Thoracic aorta (tissue), 2 donors: ENCODE measurements at places on chromosomes 2 and 18. TPM values are rescaled to one million over a fixed set of nuclear protein-coding genes. Genes with fewer than 3 reads are reported as not detected.

EFEMP1 gene
- total RNA-seq: 1,782 TPM

GKN2 gene
- 9.7 TPM for total RNA-seq

GRCh38 chr2:88885275-88885674, 193.8 kb downstream of the RPIA start:
- DNase-seq: no peak
- H3K4me1 ChIP-seq: no peaks in the 10 kb centered on the region
- no peak overlapping the region for H3K27ac ChIP-seq
- H3K4me3 ChIP-seq: no peak overlapping the region

- no peak for DNase-seq
- no peaks in the 10 kb centered on the region for H3K4me1 ChIP-seq
- no peaks in the 10 kb centered on the region for H3K36me3 ChIP-seq
- H3K4me3 ChIP-seq: no peak overlapping the region
- H3K27ac ChIP-seq: no peak overlapping the region
- no peaks in the 10 kb centered on the region for H3K27me3 ChIP-seq
These were observed 156.4 kb downstream of the RDH14 start for GRCh38 chr2:18403921-18404522.

- H3K4me1 ChIP-seq: peaks cover 39% of the 10 kb centered on the region
- no peak overlapping the region for H3K4me3 ChIP-seq
- peak overlapping the region; percentile 73 for H3K27ac ChIP-seq
- no peaks in the 10 kb centered on the region for H3K36me3 ChIP-seq
These were observed 94.9 kb downstream of the FHOD3 start for GRCh38 chr18:36392164-36392978.

DNA sequence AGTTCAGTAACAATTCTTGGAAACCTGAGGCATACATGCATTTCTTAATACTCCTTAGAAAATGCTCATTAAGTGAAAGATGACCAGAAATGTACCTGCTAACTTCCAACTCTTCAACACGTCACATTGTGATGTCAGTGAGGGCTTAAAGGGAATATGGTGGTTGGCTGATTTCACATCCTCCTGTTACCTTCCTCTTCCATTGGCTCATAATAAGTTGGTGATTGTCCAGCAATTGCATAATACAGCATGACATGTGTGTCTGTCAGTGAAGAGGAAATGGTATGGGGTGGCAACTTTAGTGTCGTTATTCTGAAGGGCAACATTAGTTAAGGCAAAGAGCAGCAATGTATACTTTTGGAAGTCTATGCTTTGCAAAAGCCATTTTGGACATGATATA, 26.0 kb downstream of the PLEK start:
- no peak overlapping the region for H3K4me3 ChIP-seq
- H3K36me3 ChIP-seq: no peaks in the 10 kb centered on the region
- no peaks in the 10 kb centered on the region for H3K27me3 ChIP-seq
- H3K27ac ChIP-seq: no peak overlapping the region
- no peak for DNase-seq

UCN gene
- total RNA-seq: not detected

GRCh38 chr18:48944634-48945033, 6.1 kb downstream of the SMAD7 start:
- peaks cover 11% of the 10 kb centered on the region for H3K36me3 ChIP-seq
- no peak for DNase-seq
- peak overlapping the region; percentile 96 for H3K4me3 ChIP-seq
- no peaks in the 10 kb centered on the region for H3K27me3 ChIP-seq

AGPS gene
- 17.5 TPM for total RNA-seq

SCN2A gene
- total RNA-seq: 1.8 TPM

C2orf42 gene
- total RNA-seq: 13.7 TPM

DNA sequence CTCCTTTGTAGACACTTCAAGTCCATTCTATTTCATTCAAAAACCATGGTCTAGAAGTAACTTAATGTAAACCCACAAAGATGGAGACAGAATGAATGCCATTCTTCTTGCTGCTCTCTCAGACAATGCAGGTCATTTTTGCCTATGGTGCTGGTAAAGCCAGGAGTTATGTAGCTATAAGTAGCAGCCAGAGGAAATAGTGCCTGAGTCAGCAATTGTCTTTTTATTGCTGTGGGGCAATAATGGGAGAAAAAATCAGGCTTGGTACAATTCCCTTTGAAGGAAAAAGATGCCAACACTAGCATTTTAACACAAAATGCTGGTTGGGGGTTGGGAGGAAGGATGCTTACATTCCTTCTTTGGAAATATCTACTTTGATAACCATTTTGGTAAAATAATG, 43.5 kb downstream of the SCN1A start:
- no peaks in the 10 kb centered on the region for H3K36me3 ChIP-seq
- H3K27ac ChIP-seq: no peak overlapping the region
- H3K4me3 ChIP-seq: no peak overlapping the region

DNA sequence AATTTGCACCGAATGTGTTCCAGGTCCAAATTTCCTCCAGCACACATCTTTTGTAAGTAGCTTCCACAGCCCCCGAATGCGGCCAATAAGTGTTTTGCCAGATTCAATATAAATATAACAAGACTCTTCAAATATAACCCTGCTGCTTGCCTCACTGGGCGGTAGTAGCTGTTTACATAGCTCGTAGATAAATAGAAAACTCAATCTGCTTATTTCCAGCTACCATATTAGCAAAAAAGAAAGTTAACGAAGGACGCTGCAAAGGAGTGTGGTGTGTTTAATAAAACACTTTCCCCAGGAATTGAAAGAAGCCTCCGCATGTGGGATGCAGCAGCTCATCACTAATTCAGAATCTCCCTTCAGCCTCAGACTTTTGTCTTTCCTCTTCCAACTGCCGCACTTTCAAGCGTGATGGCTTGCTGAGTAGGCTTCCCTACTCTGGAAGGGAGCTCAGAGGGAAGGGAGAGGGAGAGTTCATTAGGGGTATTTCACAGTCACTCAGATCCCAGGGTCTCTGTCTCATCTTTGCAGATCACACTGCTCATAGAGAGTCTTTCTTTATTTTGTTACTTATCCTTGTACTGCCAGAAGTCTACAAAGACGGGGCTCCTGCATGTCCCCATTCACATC, 367.0 kb downstream of the RND3 start:
- no peaks in the 10 kb centered on the region for H3K27me3 ChIP-seq
- H3K36me3 ChIP-seq: no peaks in the 10 kb centered on the region
- no peak overlapping the region for H3K27ac ChIP-seq
- no peak overlapping the region for H3K4me3 ChIP-seq
- H3K4me1 ChIP-seq: no peaks in the 10 kb centered on the region

DNA sequence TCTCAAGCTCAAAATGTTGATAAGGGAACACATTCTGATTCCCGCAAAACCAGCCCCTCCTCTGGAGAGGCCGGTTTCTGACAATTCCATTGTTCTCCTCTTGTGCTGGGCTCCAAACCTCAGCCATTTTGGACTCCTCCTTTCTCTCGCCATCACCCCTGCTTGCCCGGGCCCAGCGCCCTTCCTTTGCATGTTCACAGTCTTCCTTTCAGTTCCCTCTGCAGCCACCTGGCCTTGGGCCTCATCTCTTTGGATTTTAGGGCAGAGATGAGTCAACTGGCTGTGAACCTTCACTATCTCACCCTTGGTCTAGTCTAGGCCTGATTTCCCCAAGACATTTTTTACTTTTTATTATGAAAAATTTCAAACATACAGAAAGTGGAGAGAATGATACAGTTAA, 155.9 kb upstream of the MAP3K20 start:
- DNase-seq: no peak
- H3K4me3 ChIP-seq: no peak overlapping the region
- H3K27ac ChIP-seq: no peak overlapping the region
- H3K4me1 ChIP-seq: no peaks in the 10 kb centered on the region
- H3K36me3 ChIP-seq: no peaks in the 10 kb centered on the region
- no peaks in the 10 kb centered on the region for H3K27me3 ChIP-seq

- H3K4me3 ChIP-seq: peak overlapping the region; percentile 36
- H3K27me3 ChIP-seq: no peaks in the 10 kb centered on the region
- peak overlapping the region; percentile 67 for H3K27ac ChIP-seq
These were observed 72.5 kb downstream of the RTTN start for GRCh38 chr18:70132999-70133398.

GRCh38 chr2:120619579-120619978, 116.1 kb upstream of the GLI2 start:
- H3K27ac ChIP-seq: no peak overlapping the region
- H3K4me1 ChIP-seq: peaks cover 4% of the 10 kb centered on the region
- no peak overlapping the region for H3K4me3 ChIP-seq
- H3K36me3 ChIP-seq: no peaks in the 10 kb centered on the region
- no peak for DNase-seq

- DNase-seq: no peak
- no peaks in the 10 kb centered on the region for H3K36me3 ChIP-seq
- H3K4me1 ChIP-seq: no peaks in the 10 kb centered on the region
These were observed 5.2 kb downstream of the NCAPH start for GRCh38 chr2:96340493-96341414.

RAB27B gene
- 0.95 TPM for total RNA-seq

- H3K36me3 ChIP-seq: no peaks in the 10 kb centered on the region
- H3K27me3 ChIP-seq: no peaks in the 10 kb centered on the region
- no peak for DNase-seq
- H3K4me3 ChIP-seq: no peak overlapping the region
These were observed 122.8 kb upstream of the COL5A2 start for GRCh38 chr2:189302274-189302948.

- no peaks in the 10 kb centered on the region for H3K4me1 ChIP-seq
- no peaks in the 10 kb centered on the region for H3K36me3 ChIP-seq
- no peaks in the 10 kb centered on the region for H3K27me3 ChIP-seq
- no peak overlapping the region for H3K27ac ChIP-seq
- no peak for DNase-seq
- H3K4me3 ChIP-seq: no peak overlapping the region
These were observed 16.5 kb upstream of the TGFA start for GRCh38 chr2:70570041-70570661.

SF3B6 gene
- 39.7 TPM for total RNA-seq

DNA sequence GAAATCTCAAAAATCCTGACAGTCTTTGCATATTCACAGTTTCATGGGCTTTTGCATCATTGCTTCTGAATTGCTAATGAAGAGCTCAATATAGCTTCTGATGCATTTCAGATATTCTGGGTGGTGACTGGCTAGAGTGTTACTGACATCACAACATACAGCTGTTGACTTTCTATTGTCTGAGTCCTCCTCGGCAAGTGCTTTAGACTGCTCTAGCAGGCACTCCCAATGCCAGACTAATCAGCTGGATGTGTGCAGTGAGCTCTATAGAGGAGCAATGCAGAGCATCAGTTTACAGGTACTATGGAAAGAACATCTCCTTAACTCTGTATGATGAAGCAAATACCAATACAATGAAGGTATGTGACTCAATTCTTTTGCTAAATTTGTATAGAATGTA, 54.9 kb downstream of the R3HDM1 start:
- no peaks in the 10 kb centered on the region for H3K36me3 ChIP-seq
- no peak overlapping the region for H3K27ac ChIP-seq
- H3K4me1 ChIP-seq: peaks cover 4% of the 10 kb centered on the region
- H3K27me3 ChIP-seq: no peaks in the 10 kb centered on the region

- no peaks in the 10 kb centered on the region for H3K36me3 ChIP-seq
- no peak for DNase-seq
- no peak overlapping the region for H3K4me3 ChIP-seq
- no peaks in the 10 kb centered on the region for H3K27me3 ChIP-seq
These were observed 59.3 kb upstream of the OTOF start for GRCh38 chr2:26537069-26537825.

GRCh38 chr2:38474715-38475566, 97.9 kb upstream of the ATL2 start:
- no peak overlapping the region for H3K27ac ChIP-seq
- peaks cover 18% of the 10 kb centered on the region for H3K4me1 ChIP-seq
- no peak overlapping the region for H3K4me3 ChIP-seq
- no peaks in the 10 kb centered on the region for H3K36me3 ChIP-seq
- DNase-seq: no peak
- no peaks in the 10 kb centered on the region for H3K27me3 ChIP-seq

DNA sequence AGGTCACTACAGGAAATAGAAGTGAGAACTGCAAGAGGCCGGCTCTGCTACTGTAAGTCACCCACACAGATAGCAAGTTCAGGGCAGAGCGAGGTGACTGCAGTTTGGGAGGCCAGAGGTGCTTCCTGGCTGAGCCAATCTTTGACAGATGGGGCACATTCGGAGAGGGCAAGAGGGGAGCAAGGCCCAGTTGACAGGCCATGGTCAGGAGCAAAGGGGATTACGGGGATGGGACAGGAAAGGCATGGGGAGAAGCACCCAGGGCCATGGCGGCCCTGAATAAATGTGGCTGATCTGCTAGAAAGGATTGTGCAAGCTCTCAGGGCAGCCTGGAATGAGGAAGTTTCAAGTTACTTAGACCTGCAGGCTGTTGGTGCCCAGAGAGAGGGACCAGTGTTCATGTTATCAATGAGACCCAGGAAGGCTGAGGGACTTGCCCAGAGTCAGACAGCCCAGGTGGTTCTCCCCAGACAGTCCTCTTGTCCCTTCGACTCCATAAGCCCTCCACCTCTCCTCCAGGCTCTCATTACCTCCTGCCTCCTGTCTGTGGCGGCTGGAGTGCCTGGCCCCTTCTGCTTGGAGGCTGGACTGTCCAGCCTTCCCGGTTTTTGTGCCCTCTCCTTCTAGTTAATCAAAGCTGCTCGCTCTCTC, 123.3 kb downstream of the CTIF start:
- peaks cover 29% of the 10 kb centered on the region for H3K4me1 ChIP-seq
- no peak for DNase-seq
- H3K27me3 ChIP-seq: no peaks in the 10 kb centered on the region
- no peaks in the 10 kb centered on the region for H3K36me3 ChIP-seq
- no peak overlapping the region for H3K27ac ChIP-seq

UGT1A5 gene
- total RNA-seq: not detected

PDE1A gene
- total RNA-seq: 31.7 TPM
